ENCODE measurements at places on chromosomes 2 and 18. TPM values are rescaled to one million over a fixed set of nuclear protein-coding genes. Genes with fewer than 3 reads are reported as not detected.

The ETAA1 gene
- total RNA-seq = 30.5 TPM

The CCDC68 gene
- total RNA-seq = 1.1 TPM

The PTH2R gene
- not detected for total RNA-seq

The GCG gene
- 0.17 TPM for total RNA-seq

The FN1 gene
- 3,000 TPM for total RNA-seq

The STK39 gene
- total RNA-seq = 31.0 TPM

The UGT1A6 gene
- not detected for total RNA-seq

The TOGARAM2 gene
- total RNA-seq = 0.75 TPM

The LIMS4 gene
- total RNA-seq = 16.4 TPM

The DSG4 gene
- not detected for total RNA-seq

The CYRIA gene
- 3.5 TPM for total RNA-seq

The REG3A gene
- total RNA-seq = not detected

The REG1B gene
- not detected for total RNA-seq

The RUFY4 gene
- not detected for total RNA-seq

The TACR1 gene
- not detected for total RNA-seq

The ZSCAN30 gene
- total RNA-seq = 19.1 TPM

All from LHCN-M2 (cell line).